ENCODE measurements at places on chromosomes 5 and 9. TPM values are rescaled to one million over a fixed set of nuclear protein-coding genes. Genes with fewer than 3 reads are reported as not detected.

DNA sequence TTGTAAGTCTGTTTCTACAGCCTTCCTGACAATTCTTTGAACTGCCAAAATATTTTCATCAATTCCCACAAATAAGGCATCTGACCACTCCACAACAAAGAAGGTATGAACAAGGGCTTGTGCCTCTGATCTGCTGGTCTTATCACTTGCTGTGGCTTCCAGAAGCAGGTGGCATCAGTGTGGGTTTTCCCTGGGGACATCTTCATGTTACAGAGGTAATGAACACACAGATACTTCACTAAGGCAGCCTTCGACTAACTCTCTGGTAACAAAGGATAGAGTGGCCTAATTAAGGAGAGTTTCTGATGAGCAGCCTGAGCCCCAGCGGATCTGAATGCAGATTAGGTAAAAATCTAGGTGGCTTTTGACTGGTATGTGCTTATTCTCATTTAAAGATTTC is 15.2 kb upstream of the ERAP2 start:
- DNase-seq = no peak

GRCh38 chr9:114731701-114732100 is 49.7 kb upstream of the TEX48 start:
- no peak for DNase-seq

Gene NDST1
- total RNA-seq = 96.5 TPM

Gene LCNL1
- not detected for total RNA-seq

Gene TAF1L
- not detected for total RNA-seq

Gene HACD4
- 2.4 TPM for total RNA-seq

DNA sequence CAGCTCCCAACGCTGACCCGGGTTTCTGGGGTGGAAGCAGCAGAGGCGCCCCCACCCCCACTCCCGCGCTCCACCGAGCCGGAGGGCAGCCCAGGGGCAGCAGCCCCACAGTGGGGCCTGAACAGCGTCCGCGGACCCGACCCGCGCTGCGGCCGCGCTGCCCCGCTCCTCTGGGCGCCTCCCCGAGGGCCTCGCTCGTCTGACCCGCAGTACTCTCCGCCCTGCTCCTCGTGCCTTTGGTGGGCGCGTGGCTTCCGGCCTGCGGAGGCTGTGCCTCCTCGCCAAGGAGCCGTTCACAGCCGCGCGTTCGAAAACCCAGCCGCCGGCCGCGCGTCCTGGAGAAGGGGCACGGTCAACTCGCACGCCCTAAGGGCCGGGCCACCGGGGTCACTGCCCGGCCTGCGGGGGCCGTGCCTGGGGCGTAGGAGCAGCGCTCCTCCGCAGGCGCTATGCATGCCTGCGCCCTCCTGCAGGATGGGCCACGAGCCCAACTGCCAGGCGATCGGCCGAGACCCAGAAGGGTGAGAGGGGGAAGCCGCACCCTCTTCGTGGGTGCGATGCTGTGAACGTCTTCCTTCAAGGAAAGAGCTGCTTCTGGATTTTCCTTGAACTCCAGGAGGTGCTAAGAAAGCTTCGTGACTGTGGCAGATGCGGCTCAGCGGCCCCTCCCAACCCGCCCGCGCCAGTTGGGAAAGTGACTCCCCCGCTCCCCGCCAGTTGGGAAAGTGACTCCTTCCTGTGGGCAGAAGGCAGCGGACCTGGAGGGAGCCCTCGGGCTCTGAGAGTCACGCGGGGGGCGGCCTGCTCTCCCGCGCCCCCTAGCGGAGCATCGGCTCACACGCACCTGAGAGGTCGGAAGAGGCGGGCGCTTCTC is 82.7 kb downstream of the HSD17B3 start:
- no peak for DNase-seq

GRCh38 chr9:107586493-107586892 is 96.9 kb upstream of the KLF4 start:
- no peak for DNase-seq

DNA sequence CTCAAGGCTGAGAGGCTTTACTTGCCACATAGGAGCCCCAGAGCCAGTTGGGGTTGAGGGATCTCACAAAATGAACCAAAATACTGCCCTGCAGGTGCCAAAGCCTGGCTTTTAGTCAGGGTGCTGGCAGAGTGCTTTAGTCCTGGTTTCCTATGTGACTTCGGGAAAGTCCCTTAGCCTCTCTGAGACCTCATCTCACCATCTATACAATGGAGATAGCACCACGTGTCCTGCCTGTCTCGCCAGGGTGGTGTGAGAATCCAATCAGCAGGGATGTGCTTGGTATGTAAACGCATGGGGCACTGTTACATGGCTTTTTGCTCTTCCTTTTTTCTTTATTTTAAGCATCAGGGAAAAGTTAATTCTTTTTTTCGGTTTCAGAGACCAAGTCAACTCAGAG is 68.3 kb downstream of the SHB start:
- DNase-seq = no peak

GRCh38 chr9:107389617-107390071 is 99.9 kb downstream of the KLF4 start:
- DNase-seq = no peak

DNA sequence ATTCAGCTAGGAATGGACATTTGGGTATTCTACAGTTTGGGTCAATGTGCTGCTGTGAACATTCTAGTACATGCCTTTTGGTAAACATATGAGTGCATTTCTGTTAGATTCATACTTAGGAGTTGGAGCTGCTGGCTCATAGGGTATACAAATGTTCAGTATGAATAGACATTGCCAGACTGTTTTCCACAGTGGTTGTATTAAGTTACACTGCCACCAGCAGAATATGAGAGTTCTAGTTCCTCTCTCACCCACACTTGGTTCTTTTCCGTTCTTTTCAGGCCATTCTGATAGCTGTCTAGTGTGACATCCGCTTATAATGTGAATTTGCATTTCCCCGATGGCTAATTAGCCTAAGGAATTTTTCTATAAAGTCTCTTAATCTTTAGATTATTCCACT is 25.0 kb downstream of the STOM start:
- no peak for DNase-seq

GRCh38 chr9:110580850-110581249 is 1.3 kb upstream of the SVEP1 start:
- DNase-seq = no peak

DNA sequence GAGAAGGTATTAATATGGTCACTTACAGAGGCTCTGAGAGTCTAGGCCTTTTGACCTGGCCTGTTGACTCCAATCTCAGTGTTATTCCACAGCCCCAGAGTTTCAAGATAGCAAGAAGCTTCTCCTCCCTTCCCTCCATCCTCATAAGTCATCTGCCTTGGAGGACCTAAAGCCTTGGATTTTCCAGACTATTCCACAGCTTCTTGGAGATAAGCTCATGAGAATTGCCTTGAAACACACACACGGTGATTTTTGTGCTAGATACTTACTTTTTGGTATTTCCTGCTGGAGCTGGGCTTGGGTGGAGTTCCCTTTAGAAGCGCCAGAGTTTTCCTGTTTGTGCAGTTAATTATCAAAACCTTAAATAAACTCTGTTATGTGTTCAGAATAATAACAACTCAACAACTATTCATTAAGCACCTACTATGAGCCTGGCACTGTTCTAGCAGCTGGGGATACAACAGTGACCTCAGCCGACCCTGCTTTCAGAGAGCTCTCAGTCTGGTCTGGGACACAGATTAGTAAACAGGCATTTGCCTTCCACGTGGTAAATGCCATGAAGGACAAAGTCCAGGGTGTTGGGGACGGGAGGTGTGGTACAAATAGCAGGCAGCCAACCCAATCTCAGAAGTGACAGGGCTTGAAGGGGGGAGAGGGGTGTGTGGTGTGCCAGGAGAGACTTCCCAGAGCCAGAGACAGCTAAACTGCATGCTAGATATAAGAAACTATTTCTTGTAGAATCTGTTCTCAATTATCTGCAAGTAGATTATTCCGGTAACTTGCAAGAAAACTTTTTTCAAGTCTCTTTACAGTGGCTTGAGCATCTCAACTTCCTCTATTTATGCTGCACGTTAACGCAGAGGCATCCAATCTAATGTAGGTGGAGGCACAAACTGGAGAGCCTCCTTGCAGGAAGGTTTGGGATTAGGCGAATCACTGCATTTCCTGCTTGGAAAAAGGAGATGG is 55.9 kb upstream of the KLF9 start:
- no peak for DNase-seq

Gene HSD17B3
- not detected for total RNA-seq

GRCh38 chr5:53265043-53265442 is 155.5 kb upstream of the MOCS2 start:
- no peak for DNase-seq

DNA sequence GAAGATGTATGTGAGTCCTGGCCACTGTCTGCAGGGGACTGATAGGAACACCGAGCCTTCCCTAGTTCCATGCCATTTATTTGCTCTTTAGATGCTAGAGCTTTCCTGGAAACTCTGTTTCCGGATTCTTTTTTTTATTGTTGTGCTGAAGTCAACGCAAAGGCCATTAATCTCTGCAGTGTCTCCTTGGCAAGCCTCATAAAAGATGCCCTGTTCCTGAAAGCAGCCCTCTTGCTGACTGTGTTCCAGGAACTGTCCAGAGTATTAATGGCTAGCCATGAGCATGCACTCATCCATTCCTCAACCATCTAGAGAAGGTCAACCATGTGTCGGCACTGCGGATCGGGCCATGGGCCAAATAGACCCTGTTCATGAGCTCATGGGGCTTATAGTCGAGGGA is 42.9 kb upstream of the SMAD5 start:
- no peak for DNase-seq

DNA sequence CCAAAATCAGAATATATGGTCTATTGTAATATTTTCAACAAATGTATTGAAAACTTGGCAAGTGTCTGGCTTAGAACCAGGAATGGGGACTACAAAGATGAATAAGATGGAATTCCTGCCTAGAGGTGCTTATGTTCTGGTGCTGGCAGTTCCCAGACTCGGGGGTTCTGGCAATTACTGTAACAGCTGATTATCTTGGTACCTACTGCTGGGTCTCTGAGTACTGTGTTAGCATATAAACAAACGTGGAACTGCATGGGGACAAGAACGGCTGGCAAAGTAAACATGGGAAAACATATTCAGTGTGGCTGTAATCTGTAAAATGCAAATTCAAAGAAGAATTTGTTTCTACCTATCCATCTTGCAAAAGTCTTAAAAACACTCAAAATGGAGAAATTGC is 89.9 kb downstream of the SLC24A2 start:
- no peak for DNase-seq

Gene TLX3
- 2.1 TPM for total RNA-seq

Measured in type B pancreatic cell (in vitro differentiated cells).